ENCODE measurements at places on chromosomes 12 and 14.
A peak's percentile ranks its signal among the peaks of the same experiment; 100 is the strongest.

DNA sequence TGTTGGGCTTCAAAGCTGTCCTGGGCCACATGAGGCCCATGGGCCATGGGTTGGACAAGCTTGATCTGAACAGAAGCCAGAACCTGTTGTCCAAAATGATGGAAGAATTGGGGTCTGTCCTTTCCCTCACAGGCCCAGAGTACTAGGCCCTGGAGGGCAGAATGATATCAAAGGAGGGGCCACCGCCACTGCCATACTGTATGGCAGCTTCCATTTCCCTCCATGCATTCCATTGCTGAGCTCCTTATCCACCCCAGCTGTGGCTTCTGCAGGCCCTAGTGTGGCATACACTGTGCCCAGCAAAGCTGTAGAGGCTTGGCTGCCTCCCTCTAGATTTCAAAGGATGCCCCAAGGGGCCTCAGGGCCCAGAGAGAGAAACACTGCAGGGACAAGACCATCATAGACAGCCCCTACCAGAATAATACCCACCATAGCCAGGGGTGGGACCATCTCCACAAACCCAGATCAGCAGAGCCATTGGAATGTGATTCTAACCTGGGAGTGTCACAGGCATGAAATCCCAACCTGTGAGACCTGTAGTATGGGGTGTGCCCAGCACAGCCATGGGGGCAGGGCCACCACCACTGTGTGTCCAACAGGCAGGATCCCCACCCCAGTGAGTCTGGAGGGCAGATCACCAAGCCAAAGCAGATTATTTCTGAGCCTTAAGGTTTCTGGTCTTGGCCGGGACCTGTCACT, 61.4 kb upstream of the BEGAIN start:
- no peak for DNase-seq

GRCh38 chr14:85359505-85359904, 170.4 kb upstream of the FLRT2 start:
- DNase-seq = no peak

- DNase-seq = no peak
These were observed 101.5 kb upstream of the USP15 start for GRCh38 chr12:62158461-62159360.

DNA sequence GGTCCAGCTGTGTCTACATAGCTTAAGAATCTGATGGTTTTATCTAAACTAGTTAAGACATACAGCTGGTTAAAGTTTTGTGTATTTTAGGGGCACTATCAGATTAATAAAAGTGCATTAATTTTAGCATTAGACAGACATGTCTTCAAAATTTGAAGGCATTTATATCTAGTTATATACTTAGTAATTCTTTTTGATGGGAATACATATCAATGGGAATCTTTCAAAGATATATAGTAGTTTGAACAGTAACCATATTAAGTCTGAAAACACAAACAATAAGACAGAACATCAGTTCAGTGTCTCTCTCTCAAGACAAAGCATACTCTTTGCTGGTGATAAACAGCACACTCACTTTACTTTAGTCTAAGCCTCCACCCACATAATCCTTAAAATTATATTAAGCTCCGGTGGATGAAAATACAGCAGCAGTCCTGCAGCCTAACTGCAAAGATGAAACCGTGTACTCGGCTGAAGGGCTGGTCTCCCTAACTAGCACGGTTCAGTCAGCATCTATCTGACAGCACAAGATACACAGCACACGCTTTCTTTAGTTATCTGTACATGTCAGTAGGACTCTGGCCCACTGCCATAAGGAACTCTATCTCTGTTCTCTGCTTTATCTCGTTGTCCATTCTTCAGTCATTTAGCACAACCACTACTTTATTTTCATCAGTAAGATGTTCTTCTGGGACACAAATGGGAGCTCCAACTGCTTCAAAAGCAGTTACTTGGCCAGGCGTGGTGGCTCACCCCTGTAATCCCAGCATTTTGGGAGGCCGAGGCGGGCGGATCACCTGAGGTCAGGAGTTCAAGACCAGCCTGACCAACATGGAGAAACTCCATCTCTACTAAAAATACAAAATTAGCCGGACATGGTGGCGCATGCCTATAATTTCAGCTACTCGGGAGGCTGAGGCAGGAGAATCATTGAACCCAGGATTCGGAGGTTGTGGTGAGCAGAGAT, 80.5 kb downstream of the MED13L start:
- no peak for DNase-seq

- DNase-seq = no peak
These were observed 49.6 kb upstream of the RASSF3 start for GRCh38 chr12:64560396-64561301.

DNA sequence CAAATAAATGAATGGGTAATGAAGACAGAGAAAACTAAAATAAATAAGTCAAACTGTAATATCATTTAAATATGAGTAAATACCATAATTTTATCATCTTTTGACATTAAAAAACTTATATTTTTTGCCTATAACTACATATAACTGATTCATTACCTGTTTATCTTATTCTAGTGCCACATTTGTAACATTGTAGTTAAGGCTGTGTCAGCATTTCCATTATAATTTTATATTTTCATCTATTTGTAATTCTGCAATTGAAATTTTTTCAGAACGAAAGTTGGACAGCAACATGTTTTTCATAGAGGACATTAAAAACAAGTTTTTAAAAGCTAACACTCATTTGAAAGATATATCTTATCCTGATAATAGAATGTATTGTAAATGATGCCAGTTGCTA, 1286.5 kb downstream of the LRFN5 start:
- DNase-seq = no peak

DNA sequence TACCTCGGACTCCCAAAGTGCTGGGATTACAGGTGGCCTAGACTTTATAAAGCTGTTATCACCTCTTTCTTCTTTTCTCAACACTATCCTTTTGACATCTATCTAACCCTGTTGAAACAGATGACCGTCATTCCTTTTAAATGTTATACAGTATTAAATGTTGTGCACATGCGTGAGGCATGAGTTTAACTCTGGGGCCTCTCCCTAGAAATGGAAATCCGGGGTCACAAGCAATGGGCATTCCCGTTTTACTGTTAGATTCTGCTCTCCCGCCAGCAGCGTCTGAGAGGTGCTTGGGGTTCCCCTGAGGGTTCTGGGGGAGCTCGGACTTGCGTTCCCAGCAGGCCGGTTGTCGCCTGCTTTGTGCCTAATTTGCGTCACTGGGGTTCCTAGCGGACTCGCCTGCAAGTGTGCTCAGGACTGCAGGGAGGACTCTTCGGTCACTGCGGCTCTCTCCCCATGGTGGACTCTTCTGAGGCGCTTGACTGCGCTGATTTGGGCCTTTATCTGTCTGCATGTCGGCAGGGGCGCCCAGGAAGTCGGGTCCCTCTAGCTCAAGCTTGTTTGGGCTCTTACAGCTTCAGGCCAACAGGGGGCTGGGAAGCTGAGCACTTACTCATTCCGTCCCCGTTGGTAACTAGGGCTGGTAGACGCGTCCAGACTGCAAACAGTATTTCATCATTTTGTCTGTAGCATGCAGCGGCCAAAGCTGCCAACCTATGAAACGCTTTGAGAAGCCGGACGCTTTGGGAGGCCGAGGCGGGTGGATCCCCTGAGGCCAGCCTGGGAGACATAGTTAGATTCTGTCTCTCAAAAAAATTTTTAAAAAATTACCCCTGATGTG, 1.2 kb upstream of the RAN start:
- DNase-seq = peak; percentile 46

DNA sequence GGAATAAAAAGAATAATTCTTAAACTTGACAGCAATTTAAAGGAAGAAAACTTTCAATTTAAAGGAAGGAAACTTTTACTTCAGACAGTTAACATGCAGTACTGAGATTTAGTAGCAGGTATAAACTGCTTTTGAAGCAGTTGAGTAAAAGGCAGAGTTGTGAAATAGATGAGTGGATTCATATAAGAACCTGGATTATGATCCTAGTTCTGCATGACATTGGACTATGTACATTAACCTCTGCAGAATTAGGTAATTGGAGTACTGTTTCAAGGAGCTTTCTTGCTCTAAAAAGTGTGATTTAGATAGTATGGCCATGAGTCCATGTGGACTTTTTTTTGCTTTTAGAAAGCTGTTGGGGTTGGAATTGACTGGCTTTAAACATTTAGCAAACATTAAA, 29.7 kb downstream of the ATP2A2 start:
- no peak for DNase-seq

DNA sequence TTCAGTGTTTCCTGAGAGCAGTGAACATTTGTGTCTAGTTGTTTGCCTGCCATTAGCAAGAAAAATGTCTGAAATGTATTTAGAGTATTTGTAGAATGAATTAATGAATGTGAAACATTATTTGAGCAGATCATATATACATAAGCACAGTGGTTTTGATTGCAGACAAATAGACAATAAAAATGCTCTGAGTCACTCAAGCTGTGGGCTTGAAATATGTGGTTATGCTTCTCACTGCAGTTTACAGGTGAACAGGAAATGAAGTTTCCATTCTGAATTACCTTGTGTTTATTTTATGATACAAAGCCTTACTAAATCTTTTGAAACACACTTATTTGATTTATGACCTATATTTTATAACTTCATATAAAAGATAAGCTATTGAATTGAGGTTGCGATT, 827.7 kb downstream of the TMTC2 start:
- DNase-seq = no peak

- peak; percentile 63 for DNase-seq
These were observed 22.2 kb downstream of the MANSC1 start for GRCh38 chr12:12327802-12328201.

GRCh38 chr14:32991691-32992090, 53.0 kb downstream of the NPAS3 start:
- no peak for DNase-seq

GRCh38 chr12:125149160-125150108, 84.2 kb downstream of the AACS start:
- no peak for DNase-seq

GRCh38 chr14:50955373-50956043, 11.2 kb upstream of the PYGL start:
- DNase-seq = peak; percentile 9

DNA sequence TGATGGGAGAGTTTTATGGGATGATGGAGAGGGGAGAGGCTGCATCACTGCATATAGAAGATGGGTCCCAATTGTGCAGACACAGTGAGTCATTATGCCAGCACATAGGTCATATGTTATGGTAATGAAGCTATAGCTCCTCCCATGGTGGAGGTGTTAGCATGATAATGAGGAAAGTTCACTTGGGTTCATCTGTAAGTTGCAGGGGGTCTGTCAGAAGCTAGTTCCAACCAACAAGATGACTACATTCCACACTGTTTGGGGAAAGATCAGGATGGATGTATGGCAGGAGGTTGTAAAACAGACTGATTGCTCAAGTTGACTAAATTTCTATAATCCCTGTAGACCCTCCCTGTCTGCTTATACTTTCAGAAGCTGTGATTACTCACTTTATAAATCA, 561.3 kb downstream of the C12orf50 start:
- DNase-seq = no peak

- DNase-seq = no peak
These were observed 3.0 kb downstream of the GZMB start for GRCh38 chr14:24630872-24631477.

DNA sequence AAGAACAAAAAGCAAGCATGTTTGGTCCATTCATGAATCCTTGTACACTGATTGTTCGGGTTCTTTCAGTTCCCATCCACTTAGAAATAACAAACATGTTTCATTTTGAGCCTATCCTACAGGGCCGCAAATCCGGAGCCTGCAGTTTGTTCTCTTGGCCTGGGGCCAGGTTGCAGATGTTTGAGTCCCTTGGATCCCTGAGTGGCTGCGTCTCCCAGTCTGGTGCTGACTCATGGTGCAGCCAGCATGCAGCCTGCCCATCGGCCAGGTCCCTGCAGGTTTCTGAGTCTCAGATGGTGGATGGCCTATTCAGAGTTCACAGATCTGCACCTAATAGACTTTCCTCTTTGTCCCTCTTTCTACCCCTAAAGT, 1.9 kb upstream of the DYNC1H1 start:
- DNase-seq = peak; percentile 20

- DNase-seq = no peak
These were observed 154.9 kb upstream of the ATP2B1 start for GRCh38 chr12:89863493-89863938.

DNA sequence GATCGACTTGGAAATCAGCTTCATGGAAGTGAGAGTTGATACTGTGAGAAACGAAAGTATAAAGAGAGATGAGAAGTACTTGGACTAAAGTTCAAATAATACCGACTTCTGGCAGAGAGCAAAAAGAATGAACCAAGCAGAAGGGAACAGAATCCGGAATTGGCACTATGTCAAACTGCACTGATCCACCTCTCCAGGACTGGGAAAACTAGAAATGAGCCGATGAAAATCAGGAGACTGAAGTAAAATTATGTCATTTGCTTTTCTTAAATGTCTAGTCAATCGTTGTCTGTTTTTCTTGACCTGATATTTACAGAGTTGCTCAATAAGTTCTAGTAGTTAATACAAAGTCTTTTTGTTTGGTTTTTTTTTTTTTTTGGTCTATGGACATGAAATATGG, 163.0 kb upstream of the FOXG1 start:
- no peak for DNase-seq

- peak; percentile 21 for DNase-seq
These were observed at the start of gene FAR2 for GRCh38 chr12:29148911-29149690. TSS of gene FAR2 (plus strand) at chr12:29149278. CDS start at chr12:29270450, 121,172 bp downstream.

DNA sequence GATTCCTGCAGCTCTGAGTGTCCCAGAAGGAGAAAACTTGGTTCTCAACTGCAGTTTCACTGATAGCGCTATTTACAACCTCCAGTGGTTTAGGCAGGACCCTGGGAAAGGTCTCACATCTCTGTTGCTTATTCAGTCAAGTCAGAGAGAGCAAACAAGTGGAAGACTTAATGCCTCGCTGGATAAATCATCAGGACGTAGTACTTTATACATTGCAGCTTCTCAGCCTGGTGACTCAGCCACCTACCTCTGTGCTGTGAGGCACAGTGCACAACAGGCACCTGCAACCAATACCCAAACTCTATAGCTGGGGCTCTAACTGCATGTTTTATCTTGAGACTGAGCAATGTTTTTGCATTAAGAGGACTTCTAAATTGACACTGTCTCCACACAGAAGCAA, 379.2 kb upstream of the OR4E1 start:
- no peak for DNase-seq

- DNase-seq = peak; percentile 3
These were observed 664.7 kb downstream of the NRXN3 start for GRCh38 chr14:78834766-78835451.

- no peak for DNase-seq
These were observed 11.9 kb downstream of the PALS1 start for GRCh38 chr14:67253076-67253635.

DNA sequence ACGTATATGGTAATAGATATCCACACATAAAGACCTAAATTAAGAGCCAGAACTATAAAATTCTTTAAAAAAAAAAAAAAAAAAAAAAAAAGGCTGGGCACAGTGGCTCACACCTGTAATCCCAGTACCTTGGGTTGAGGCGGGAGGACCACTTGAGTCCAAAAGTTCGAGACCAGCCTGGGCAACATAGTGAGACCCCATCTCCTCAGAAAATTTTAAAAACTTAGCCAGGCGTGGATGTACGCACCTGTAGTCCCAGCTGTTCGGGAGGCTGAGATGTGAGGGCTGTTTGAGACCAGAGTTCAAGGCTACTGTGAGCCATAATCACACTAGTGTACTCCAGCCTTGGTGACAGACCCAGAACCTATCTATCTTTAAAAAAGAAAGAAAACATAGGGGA, 4.3 kb downstream of the BTBD7 start:
- no peak for DNase-seq

All from midbrain (tissue), 1 donor.